ENCODE measurements at places on chromosomes 2 and 18.

GRCh38 chr2:43484323-43484930 is 111.4 kb downstream of the THADA start:
- peak; percentile 68 for DNase-seq

DNA sequence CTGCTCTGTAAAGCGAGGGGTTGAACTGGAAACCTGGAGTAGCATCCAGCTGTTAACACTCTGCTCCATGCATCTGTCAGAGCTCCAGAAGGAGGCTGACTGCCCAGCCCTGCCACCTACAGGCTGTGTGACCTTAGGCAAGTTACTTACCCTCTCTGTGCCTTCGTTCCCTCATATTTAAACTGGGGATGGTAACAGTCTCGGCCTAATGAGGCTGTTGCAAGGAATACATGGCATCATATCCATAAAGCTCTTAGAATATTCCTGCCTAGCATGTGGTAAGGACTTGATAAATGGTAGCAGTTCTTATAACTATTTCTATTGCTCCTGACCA is 80.6 kb downstream of the LRRFIP1 start:
- no peak for DNase-seq

- DNase-seq = no peak
Measured at GRCh38 chr2:180579388-180579787, 401.0 kb upstream of the UBE2E3 start.

DNA sequence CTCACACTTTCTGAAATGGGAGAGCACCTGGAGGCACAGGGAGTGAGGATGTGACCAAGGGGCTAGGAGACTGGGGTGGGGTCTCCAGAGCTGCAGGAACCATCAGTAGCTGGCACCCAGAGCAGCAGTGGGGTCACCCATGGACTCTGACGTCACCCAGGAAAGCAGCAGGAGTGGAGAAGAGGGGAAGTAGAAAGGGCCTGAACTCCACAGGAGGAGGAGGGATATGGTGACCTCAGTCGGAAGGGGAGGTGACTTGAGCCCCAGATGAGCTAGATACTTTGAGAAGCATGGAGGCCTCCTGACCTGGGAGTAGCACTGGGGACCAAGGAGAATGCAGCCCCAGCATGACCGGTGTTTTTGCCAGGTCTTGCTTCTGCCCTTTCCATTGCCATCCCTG is 8.8 kb downstream of the NMUR1 start:
- DNase-seq = no peak

DNA sequence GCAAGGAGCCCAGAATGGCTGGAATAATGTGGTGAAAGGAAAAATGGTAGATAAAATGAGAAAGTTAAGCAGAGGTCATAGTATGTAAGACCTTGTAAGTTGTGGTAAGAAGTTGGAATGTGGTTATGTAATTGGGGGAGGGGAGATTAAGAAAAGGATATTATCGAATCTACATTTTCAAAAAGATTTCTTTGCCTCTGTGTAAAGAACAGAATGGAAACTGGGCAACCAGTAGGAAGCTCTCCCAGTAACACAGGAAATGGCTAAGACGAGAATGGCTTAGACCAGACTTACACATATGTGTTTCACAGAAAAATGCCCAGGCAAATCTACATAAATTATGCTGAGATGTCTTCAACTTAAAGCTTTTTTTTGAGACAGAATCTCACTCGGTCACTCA is 13.2 kb downstream of the MEMO1 start:
- DNase-seq = no peak

- DNase-seq = no peak
Measured at GRCh38 chr2:124663645-124663997, 638.5 kb downstream of the CNTNAP5 start.

DNA sequence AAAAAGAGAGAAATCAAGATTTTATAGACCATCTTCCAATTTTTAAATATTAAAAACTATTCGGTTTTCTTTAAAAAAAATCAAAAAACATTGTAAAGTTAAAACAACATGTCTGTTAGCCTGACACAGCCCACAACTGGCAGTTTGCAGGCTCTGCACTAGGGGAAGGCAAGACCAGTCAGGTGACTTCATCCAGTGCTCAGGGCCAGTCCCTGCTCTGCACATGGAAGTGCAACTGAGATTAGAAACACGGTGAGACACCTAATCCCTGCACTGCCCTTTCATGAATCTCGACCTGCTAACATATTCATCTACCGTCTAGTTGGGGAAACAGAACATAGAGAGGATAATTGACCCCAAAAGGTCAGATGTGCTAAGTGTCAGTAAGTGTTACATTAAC is 135.2 kb downstream of the BARD1 start:
- no peak for DNase-seq

DNA sequence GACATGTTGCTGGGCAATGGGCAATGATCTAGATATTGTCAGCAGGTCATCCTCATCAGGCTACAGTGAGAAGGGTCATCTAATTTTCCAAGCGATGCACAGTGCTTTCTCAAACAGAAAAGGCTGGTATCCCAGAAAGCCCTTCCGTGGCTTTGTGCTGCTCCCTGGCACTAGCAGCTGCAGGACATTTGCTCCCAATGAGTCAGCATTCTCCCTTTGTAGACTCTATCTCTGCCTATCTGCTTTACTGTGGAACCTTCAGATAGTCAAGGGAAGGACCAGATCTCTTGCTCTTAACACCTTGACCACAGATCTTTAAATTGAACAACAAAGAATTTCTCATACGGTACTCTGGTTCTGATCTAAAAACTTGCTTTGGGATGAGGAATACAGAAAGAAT is 101.4 kb downstream of the CDH2 start:
- DNase-seq = no peak

DNA sequence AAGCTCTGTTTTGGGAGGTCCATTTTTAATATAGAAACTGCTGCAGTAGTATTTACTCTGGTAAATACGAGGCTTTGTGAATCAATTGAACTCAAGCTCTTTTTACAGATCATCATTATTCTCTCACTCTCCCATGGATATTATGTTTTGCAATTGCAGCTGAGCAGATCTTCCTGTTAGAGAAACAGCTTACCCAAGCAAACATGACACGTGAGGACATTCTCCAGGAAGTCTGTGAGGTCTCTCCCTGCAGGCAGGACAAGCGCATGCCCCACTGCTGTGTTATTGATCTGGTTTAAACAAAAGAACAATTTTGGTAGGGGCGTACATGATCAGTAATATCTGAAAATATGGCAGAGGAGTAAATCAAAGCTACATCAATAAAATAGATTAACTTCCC is 72.1 kb downstream of the COL6A3 start:
- DNase-seq = no peak

- no peak for DNase-seq
Measured at GRCh38 chr2:40127890-40128557, 323.9 kb downstream of the SLC8A1 start.

DNA sequence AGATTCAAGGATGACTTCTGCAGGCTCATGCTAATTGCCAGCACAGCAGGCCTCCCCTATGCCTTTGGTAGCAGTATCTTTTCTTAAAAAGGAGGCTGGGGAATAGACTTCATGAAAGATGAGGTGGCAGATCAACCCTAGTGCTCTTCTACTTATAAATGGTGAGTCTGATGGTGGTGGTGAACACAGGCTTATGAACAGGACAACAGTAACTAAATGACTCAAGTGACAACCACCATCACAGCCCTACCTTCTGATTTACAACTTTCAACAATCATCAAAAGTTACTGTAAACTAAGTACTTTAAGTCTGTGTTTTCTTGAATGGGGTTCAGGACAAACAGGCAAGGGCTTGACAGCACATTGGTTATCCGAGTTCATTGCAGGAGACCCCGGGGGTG is 39.3 kb downstream of the PAIP2B start:
- no peak for DNase-seq

DNA sequence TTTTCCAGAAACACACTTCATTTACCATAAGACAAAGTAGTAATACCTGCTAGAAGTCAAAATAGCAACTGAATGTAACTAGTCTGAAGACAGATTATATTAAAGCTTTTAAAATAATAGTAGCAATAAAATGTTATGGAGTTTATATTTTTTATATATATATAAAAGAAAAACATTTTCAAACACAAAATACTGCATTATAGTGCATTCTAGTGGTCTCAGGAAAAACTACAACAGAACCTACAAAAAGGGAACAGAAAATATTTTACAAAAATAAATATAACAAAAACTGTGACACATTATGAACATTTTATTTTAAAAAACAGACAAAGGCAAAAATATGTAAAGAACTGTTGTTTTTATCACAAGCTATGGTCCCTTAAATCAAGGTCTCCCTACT is 48.0 kb downstream of the STRN start:
- no peak for DNase-seq

DNA sequence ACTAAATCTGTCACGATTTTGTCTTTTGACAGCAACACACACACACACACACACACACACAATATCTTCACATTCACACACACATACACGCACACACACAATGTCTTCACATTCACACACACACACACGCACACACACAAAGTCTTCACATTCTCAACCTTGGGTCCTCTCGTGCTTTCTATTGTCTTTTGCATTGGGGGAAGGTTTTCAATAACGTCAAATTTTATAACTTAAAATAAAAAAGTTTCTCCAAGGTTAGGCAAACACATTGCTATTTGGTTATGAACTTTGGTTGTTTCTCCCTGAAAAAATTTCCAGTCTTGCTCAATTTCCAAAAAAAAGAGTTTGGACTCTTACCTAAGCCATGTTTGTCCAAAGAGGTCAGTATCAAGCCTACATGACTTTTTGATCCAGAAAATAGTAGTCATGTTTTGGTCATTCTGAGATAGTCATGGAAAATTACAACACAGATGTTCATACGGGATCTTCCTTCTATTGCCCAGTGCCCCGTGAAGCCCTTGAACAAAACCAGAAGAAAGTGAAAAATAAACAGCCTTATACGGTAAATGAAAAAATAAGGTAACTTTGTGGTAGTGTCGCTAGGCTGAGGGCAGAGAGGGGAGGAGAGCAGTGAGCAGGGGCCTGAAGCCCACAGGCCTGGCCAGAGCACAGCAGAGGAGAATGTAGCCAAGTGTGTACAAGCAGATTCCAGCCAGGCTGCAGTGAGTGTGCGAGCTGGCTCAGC is 542.8 kb upstream of the ID2 start:
- DNase-seq = no peak

DNA sequence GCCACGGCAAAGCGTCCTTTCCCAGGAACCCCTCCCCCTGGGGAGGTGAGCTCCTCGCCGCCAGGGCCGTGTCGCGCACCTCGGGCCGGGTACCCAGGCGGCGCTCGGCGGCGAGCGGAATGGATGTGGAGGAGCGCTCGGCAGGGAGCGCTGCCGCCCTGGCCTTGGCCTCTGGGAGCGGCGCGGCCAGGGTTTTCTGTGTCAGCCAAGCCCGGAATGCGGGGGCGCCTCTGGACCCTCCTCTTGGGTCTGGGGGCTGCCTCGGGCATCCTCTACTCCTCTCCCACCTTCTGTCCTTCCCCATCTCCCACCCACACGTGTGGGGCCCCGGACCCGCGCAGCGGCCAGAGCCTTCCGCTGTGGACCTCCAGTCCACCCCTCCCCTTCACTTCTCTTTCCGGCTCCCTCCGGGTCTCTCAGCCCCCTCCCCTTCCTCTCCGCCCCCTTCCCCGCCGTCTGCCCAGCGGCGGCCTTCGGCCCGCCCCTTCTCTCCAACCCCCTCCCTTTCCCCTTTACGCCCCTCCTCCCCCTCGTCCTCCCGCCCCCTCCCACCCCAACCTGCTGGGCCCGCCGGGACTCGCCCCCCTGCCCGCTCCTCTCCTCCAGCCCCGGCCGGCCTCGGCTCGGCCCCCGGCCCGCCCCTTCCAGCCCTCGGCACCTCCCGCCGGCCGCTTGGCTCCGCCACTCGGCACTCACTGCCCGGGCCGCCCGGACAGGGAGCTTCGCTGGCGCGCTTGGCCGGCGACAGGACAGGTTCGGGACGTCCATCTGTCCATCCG is at the start of gene MERTK:
TSS of gene MERTK (plus strand) at position 684 of the 779 bp plus-strand sequence. CDS start 129 bp downstream, outside the sequence.
- peak; percentile 76 for DNase-seq

DNA sequence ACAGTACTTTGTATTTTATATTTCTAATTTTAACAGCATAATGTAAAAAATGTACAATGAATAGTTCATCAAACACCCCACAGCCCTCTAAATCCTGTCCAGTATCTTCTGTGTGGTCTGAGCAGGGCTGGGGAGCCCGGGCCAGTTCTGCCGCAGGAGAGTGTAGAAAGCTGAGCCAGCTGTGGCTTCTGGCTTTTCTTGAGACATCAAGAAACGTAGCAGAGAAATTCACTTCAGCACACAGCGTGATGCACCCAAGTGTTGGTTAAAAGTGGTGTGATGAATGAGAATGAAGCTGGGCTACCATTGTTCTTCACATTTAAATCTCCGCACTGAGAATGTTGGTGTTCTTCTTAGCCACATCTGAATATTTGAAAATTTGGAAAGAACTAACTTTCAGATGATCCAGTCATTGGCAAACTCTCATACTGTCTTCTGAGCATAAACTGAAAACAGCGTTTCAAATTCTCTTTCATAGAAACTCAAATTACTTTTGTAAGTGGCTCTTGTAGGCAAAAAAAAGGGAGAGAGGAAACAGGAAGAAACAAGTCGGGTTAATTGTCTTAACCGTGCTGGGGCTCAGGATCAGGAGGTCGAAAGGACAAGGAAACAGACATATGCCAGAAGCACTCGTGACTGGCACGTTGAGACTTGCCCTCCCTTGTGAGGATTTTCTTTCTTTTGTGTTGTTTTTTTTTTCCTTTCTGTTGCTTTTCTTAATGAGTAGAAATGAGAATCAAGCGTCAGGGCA is 23.4 kb upstream of the TMEM87B start:
- DNase-seq = no peak

DNA sequence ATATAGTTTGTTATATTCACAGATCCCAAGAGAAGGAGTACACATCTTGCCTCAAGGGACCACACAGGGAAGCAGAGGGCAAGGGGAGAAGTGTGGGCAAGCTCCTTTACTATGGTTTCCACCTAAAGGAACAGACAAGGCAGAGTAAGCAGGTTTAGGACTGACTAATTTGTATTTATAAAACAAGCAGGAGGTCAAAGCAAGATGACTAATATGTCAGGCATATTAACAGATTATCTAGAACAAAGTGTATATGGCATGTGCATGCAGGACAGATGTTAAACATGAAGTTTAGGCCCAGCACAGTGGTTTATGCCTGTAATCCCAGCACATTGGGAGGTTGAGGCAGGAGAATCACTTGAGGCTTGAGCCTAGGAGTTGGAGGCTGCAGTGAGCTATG is 3.7 kb upstream of the LRP2 start:
- DNase-seq = no peak

GRCh38 chr2:178413472-178414265 is 37.3 kb downstream of the PRKRA start:
- DNase-seq = peak; percentile 85

DNA sequence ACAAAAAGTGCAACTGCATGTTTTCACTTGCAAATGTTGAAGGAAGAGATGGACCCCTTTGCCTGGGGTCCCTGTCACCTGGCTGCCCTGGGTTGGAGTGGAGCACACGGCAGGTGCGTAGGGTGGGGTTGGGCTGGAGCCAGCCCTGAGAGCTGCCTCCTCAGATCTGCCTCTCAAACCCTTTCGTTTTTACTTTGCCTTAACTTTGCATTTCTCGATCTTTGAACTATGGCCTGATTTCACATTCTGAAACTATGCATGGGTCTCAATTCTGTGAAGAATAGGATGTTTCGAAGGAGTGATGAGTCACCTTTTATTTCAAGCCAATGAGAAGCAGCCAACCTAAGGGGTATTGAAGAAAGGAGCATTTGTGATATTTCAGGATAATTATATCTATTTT is 132.8 kb downstream of the ACOXL start:
- no peak for DNase-seq

GRCh38 chr2:64482243-64482642 is 28.3 kb downstream of the LGALSL start:
- no peak for DNase-seq

All from NCI-H2081 (cell line).